ENCODE measurements at places on chromosomes 12 and 14. TPM values are rescaled to one million over a fixed set of nuclear protein-coding genes. Genes with fewer than 3 reads are reported as not detected.

SLC25A21 gene
- polyA plus RNA-seq: 4.4 TPM

FOXM1 gene
- polyA plus RNA-seq: 59.7 TPM

DNA sequence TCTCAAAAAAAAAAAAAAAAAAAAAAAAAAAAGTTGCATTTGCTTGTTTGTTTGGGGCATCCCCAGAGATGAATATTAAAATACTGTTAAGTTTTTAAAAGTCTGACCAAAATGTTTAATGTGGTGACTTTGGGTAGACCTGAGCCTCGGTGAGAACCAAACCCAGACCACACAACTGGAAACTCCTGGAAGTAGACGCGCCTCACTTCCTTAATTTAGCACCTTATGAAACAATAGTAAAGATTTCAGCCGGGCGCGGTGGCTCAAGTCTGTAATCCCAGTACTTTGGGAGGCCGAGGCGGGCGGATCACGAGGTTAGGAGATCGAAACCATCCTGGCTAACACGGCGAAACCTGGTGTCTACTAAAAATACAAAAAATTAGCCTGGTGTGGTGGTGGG, 9.3 kb downstream of the NFKBIA start:
- DNase-seq: no peak

DNA sequence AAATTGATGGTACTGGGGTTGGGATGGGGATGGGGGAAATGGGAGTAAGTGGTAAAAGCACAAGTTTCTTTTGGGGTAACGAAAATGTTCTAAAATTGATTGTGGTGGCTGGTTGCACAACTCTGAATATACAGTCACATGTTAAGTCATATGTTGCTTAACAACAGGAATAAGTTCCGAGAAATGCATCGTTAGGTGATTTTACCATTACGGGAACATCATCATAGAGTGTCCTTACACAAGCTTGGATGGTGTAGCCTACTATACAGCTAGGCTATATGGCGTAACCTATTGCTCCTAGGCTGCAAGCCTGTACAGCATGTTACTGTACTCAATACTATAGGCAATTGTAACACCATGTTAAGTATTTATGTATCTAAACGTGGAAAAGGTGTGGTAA, 31.0 kb downstream of the ITGA7 start:
- no peak for DNase-seq

DNA sequence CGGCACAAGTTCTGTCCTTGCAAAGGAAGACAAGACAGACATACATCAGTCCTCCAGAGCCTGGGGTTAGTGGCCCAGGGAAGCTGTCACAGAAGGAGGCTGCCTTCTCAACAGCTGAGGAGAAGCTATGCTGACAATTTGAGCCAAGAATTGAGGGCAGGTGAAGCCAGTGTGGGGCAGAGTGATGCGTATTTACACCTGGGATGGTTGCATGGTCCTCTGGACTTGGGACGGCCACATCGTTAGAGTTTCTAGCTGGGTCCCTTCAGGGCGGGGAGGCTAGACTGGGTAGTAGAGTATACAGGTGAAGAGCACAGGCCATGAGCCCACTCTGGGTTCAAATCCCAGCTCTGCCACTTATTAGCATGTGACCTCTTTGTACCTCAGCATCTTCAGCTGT, 16.5 kb downstream of the KRT85 start:
- no peak for DNase-seq

- DNase-seq: no peak
These were observed 147.0 kb downstream of the PTPRO start for GRCh38 chr12:15469356-15469755.

- DNase-seq: no peak
These were observed 49.5 kb downstream of the RIMBP2 start for GRCh38 chr12:130666645-130667044.

DNA sequence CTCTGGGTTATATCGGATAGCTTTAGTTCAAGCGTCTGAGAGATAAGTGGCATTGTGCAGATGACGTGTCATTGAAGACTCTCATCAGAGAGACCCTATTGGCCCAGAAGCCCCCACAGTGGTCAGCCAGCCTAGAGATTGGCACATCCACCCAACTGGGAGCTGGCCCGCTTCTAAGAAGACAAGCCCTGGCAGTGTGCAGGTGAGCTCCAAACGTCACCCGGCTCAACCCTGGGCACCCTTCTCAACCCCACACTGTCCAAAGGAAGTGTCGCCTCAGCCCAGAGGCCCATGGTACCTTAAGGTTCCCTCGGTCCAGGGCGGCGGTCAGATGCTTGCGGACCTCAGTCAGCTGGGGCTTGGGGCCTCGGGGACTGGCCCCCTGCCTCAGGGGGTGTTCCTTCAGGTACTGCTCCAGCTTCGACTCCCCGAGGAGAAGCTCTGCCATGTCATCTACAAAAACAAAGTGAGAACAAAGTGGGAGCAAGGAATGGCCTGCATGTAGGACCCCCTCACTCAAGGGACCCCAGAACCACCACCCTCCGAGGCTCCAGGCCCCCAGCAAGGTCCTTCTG, 30.3 kb downstream of the TTC7B start:
- DNase-seq: no peak

DNA sequence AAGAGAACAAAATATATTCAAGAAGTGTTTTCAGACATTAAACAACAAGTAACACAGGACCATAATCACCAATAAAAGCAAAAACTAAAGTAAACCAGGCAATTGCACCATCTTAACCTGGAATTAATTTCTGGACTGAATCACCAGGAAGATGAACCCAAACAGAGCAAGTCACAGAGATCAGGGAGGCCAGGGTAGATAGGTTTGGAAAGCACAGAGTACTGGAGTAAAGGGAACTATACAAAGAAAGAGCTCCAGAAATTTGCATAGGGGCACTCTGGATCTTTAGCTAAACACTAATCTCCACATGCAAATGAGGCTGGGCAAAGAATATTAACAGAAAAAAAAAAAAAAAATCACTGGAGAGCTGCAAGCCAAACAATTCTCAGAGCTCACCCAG, 84.7 kb downstream of the NUAK1 start:
- no peak for DNase-seq

GRCh38 chr14:52060080-52060479, 8.8 kb downstream of the NID2 start:
- no peak for DNase-seq

GRCh38 chr12:5171701-5172100, 128.0 kb downstream of the KCNA5 start:
- peak; percentile 20 for DNase-seq

DNA sequence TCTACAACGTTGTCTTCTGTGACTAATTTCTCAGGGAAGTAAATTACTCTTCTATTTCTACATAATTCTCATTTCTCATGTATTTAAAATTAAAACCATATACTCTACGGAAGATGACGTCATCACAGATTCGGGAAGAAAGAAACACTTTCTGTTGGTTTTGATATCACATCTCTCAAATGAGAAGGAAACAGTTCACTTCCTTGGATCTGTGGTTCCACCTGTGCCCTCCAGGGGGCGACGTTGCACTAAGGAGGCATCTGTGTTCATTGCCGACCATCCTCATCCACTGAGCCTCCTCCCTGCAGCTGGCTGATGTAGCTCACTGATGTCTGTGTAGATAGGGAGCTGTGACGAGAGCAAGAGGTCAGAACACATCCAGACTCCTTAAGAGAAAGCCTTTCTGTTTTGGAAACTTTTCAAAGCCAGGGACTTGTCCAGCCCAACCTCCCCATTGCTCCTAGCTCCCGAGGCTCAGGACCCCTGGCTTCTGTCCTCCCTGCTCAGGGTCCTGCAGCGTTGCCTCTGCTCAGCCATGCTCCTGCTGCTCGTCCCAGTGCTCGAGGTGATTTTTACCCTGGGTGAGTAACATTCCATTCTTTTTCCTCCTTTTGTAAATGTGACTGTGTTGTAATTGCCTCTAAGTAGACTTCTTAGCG, 172.7 kb upstream of the OR4E1 start:
- peak; percentile 63 for DNase-seq

DNA sequence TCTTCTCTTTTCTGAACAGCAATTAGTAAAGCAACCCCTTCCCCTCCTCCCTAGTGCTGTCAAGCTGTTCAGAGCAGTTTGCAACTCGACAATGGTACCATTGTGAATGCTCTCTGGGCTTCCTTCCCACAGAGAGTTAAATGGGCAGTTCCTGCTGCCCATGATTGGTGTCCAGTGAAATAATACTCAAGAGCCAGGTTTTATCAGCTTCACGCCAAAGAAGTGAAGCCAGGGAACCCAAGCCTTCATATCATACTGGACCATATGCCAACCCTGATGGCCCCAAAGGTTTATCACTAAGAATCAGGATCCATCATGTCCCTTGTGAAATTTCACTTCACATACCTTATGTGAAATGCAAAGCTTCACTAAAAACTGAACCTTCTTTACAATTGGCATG, 24.7 kb downstream of the INSM2 start:
- DNase-seq: no peak

Data from testis (tissue), 5 donors.